ENCODE measurements at places on chromosomes 6 and 20. TPM values are rescaled to one million over a fixed set of nuclear protein-coding genes. Genes with fewer than 3 reads are reported as not detected.

The RAB44 gene
- not detected for total RNA-seq

The TREML2 gene
- total RNA-seq: not detected

The PI16 gene
- total RNA-seq: not detected

The FNDC11 gene
- total RNA-seq: 0.15 TPM

The HRH3 gene
- total RNA-seq: not detected

The IRF4 gene
- total RNA-seq: not detected

The C20orf202 gene
- not detected for total RNA-seq

The ADTRP gene
- total RNA-seq: 5.3 TPM

The BTN1A1 gene
- total RNA-seq: not detected

The KCNK15 gene
- under 0.01 TPM for total RNA-seq

The NHSL1 gene
- total RNA-seq: 22.7 TPM

The LCA5 gene
- total RNA-seq: 5.8 TPM

The DPPA5 gene
- not detected for total RNA-seq

The SPDEF gene
- total RNA-seq: not detected

The BPIFA1 gene
- total RNA-seq: not detected

The GCNT2 gene
- total RNA-seq: 5.2 TPM

The PRL gene
- not detected for total RNA-seq

The TNFRSF6B gene
- total RNA-seq: 41.5 TPM

The TLDC2 gene
- not detected for total RNA-seq

The WASF1 gene
- total RNA-seq: 12.3 TPM

The AGER gene
- total RNA-seq: 0.46 TPM

The CCDC170 gene
- total RNA-seq: 0.15 TPM

The SLCO4A1 gene
- 3.6 TPM for total RNA-seq

Measured in epithelial cell of umbilical artery (primary cell).